ENCODE measurements at places on chromosomes 3 and 15.

DNA sequence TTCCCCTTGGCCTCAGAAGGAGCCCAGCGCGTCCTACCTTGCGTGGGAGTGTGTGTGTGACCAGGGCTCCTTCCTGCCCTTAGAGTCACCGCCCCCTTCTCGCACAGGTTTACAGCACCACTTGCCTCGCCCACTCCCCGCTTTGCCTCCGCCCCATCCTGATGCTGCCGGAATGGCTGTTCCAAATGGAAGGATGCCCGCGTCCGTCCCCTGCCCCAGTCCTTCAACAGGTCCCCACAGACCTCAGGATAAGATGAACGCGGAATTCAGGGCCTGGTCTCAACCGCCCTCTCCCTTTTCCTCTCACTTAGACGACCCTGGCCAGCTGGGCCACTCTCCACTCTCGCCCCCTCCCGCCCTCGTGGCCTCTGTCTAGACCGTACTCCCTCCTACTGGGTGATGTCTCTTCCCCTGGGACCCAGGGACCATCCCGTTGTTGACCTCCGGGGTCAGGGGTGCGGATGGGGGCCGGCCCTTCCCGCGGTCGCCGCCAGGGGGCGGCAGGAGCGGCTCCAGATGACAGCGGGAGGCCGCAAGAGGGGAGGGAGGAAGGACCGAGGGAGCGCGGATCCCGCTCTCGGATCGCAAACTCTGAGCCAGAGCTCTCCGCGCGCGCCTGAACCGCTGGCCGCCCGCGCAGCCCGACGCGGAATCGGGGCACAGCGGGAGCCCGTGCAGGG is at the start of gene THSD4:
TSS of gene THSD4 (plus strand) at position 585 of the 680 bp plus-strand sequence.
- DNase-seq = no peak

- peak; percentile 99 for DNase-seq
Observed at GRCh38 chr3:138694287-138695007, 85.9 kb downstream of the FAIM start.

GRCh38 chr3:124810970-124811369 is 76.2 kb downstream of the ITGB5 start:
- DNase-seq = no peak

- no peak for DNase-seq
Observed at GRCh38 chr3:49908373-49909199, 4.9 kb upstream of the MST1R start.

DNA sequence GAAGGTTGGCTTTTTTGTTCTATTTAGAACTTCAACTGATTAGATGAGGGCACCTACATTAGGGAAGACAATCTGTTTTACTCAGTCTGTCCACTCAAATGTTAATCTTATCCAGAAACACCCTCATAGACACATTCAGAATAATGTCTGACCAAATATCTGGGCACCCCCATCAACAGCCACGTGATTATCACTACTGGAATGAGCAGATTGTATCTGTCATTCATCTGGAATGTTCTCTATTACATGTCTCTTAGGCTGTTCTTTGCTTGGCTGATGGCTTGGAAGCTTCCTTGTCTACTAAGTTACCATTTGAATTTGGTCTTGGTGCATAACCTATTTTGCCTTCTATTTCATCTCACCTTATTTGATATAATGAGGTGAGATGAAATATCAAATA is 15.7 kb upstream of the LRRC58 start:
- peak; percentile 8 for DNase-seq

- no peak for DNase-seq
Observed at GRCh38 chr3:73885862-73886261, 261.1 kb upstream of the PDZRN3 start.

DNA sequence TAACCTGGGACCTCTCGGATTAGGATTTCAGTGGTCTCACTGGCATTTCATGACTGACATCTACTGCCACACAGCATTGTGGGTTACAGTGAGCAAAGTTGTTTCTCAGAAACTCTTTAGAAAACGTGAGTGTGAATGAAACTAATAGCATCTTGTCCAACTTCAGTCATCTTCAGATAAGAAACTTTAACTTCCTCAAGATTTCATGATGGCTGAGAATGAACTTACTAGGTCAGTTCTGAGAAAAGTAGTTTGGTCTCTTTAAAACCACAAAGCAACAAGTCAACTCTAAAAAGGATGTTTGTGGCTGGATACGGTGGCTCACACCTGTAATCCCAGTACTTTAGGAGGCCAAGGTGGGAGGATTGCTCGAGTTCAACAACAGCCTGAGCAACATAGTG is 14.2 kb upstream of the HOMER2 start:
- DNase-seq = no peak

DNA sequence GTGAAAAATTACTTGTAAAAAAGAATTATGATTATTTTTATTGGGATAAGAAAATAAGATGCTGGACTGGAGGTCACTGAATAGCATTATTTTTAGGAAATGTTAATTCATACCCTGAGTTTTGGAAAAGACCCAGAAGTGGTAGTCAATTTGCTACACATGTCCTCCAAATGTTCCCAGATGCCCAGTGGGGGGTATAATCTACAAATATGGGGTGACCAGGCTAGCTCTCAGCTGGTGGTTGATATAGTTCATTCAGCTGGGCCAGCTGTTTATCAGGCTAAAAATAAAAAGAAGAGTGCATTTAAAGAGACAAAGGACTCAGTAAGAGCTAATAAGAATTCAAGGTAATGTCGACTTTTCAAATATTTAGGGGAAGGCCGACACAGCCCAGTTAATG is 402.0 kb upstream of the GOLIM4 start:
- no peak for DNase-seq

DNA sequence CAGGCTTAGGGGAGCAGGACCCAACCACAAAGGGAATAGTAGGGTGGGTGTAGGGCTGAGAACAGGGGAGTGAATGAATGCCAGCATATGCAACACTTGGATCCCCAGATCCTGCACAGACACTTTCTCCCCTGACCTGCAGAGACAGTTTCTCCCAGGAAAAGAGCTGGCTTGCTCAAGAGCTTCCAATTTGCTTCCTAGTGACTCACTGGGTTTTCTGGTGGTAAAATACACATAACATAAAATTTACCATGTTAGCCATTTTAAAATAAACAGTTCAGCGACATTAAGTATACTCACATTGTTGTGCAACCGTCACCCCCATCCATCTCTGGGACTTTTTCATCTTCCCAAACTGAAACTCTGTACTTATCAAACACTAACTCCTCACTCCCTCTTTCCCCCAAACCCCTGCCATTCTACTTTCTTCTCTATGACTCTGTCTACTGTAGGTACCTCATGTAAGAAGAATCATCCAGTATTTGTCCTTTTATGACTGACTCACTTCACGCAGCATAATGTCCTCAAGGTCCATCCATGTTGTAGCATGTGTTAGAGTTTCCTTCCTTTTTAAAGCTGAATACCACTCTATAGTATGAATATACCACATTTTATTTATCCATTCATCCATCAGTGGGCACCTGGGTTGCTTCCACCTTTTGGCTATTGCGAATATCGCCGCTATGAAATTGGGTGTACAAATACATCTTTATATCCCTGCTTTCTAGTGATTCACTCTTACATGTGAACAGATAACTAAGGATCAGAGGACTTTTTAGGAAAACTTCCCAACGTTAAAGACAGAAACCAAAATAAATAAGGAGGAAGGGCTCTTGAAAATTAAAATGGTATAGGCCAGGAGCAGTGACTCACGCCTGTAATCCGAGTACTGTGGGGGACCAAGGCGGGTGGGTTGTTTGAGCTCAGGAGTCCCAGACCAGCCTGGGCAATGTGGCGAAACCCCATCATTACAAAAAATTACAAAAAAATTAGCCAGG is 95.6 kb upstream of the TJP1 start:
- DNase-seq = no peak

GRCh38 chr15:31230630-31231485 is 95.8 kb upstream of the KLF13 start:
- DNase-seq = no peak
